ENCODE measurements at places on chromosomes 6 and 20. TPM values are rescaled to one million over a fixed set of nuclear protein-coding genes. Genes with fewer than 3 reads are reported as not detected.

GRCh38 chr6:8481727-8482126, 46.4 kb upstream of the SLC35B3 start:
- DNase-seq, result peak; percentile 13

DNA sequence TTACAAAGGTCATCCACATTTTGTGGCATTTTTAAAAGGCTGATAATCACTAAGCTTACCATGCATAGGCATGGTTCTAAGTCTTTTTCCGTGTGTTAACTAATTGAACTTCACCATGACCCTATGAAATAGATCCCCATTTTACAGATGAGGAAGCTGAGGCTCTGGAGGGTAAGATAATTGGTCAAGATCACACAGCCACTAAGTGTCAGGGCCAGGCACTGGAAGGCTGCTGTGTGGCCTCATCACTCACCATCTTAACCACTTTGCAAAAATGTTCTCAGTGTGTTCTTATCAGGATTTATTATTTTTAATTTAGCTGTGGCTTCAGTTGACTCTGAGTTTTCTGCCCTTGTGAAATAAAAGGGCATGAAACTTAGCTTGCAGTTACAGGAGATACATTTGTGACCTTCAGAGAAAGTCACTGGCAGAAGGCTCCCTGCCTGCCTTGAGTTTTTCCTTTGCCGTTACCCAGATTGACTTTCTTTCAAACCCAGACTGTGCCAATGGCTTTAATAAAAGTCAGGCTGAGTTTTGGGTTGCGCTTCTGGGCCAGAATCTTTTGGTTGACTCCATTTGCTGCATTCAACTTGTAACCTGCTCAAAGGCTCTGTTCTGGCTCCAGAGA, 82.0 kb downstream of the EZR start:
- no peak for DNase-seq

- DNase-seq, result no peak
These were observed 152.7 kb downstream of the MCHR2 start for GRCh38 chr6:99841297-99841696.

GRCh38 chr20:2713285-2713684, 20.7 kb downstream of the EBF4 start:
- no peak for DNase-seq

DNA sequence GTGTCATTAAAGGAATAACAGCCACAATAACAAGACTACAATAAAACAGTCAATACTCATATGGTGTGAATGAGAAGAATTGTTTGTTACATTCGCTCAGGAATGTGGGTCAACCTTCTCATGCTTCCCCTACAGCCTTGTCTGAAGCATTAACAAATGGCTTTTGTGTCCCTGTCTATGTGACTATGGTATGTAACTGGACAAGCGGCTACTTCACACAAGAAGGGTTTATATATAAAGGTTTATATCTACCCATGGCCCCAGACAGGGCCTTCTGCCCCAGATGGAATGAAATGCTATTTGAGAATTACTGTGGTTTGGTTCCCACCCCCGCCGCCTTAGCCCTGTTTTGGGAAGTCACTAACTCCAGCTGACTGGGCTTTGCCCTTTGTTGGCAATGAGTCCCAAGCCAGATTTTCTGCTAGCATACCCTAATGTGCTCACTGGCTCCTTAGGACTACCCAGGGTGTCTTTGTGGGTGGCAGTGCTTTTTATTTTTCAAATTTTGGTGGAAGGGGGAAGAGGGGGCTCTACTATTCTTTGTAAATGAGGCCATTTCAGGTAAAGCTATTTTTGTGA, 39.4 kb downstream of the TFAP2A start:
- DNase-seq, result no peak

DNA sequence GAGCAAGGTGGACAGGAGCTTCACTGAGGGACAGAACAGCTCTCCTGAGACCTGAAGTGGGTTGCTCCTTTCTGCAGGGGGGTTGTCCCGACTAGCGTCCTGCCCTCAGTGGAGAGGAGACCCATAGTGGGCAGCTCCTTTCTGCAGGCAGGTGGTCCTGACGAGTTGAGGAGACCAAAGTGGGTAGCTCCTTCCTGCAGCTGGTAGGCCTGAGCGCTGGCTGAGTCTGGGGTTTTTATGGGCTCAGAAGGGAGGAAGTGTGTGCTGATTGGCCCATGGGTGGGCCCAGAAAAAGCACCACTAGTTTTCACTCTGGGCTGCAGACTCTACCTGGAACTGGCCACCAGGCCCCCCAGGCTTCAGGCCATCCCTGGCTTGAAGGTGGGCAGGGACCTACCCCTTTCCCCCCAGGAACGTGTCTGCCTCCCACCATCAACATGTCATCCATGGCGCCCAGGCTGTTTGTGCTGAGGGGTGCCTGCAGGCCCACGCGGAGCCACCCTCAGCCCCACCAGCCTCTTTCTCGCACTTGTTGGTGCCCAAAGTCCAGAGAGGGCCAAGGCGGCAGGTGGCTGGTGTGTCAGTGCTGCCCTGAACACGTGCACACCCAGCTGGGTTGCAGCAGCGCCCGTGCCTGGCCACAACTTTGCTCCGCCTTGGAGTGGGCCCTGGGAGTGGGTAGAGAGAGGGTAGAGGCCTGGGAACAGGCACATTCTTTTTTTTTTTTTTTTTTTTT, 1.6 kb upstream of the DEK start:
- DNase-seq, result no peak

DNA sequence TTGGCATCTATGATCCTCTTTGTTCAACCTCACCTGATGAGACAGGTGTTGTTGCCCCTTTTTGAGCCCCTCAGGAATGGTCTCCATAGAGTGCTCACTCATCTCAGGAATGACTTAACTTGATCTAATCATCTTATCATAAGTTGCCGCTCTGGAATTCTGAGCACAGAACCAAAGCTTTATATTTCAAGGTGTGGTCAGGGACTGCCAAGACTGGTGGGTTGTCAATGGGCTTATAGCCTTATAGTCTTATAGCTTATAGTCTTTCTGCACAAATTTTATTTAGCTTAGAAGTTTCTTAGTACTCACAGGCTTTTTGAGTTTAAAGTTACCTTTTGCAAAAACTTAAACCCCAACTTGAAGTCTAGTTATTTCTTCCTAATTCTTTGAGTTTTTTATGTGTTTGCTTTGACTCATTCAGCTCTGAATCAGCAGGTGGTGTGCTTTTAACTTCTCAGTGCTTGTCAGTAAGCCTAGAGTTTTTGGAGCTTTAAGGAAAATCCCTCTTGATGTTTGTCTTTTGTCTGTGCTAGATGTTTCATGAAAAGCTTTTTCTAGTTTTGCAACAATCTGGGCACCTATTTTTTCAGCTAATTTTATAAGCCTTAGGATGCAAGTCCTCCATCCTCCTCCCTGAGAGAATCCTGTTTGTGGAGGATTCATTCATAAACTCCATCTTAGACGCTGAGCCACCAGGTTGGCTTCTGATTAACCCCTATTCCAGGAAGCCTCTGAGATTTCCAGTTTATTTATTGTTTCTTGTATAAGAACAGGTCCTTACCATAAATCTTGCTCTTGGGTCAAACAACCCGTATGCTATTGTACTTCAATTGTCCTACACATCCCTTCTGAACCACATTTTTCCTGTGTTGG, 72.3 kb upstream of the SSTR4 start:
- DNase-seq, result peak; percentile 9

DNA sequence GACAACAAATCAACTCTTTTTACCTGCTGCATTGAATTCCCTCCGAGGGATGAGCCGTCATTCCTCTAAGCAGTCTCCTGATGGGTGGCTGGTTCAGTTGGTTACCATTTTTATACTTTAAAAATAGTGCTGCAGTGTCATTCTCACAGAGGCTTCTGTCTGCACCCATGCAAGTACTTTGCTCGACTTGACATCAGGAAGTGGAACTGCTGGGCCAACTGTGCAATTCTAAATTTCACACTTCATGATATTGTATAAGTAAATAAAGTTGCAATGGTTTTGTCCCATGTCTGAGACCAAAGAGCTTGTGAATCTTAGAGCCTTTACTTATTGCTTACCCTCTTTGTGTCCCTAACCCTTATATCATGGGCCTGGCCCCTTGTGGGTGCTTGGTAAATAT, 2.5 kb downstream of the BTN3A1 start:
- DNase-seq, result no peak

GRCh38 chr6:14542670-14543366, 425.2 kb downstream of the CD83 start:
- DNase-seq, result peak; percentile 68

DNA sequence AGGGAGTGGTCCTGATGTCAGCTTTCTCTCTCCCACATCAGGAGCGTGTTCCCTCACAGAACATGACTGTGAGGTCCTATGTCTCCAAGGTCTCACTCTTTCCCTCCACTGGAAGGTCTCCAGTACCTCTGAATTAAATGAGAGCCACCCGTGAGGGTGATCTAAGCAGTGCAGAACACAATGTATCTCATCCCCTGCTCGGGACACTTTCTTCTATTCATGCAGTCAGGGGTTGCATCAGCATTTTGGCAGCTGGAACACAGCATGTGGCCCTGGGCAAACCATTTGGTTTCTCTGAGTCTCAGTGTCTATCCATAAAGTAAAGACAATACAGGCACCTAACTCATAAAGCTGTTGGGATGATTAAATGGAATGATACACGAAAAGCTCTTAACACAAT, 34.2 kb downstream of the MAFB start:
- DNase-seq, result no peak

GRCh38 chr20:36074983-36075382, 79.6 kb upstream of the EPB41L1 start:
- DNase-seq, result no peak

DNA sequence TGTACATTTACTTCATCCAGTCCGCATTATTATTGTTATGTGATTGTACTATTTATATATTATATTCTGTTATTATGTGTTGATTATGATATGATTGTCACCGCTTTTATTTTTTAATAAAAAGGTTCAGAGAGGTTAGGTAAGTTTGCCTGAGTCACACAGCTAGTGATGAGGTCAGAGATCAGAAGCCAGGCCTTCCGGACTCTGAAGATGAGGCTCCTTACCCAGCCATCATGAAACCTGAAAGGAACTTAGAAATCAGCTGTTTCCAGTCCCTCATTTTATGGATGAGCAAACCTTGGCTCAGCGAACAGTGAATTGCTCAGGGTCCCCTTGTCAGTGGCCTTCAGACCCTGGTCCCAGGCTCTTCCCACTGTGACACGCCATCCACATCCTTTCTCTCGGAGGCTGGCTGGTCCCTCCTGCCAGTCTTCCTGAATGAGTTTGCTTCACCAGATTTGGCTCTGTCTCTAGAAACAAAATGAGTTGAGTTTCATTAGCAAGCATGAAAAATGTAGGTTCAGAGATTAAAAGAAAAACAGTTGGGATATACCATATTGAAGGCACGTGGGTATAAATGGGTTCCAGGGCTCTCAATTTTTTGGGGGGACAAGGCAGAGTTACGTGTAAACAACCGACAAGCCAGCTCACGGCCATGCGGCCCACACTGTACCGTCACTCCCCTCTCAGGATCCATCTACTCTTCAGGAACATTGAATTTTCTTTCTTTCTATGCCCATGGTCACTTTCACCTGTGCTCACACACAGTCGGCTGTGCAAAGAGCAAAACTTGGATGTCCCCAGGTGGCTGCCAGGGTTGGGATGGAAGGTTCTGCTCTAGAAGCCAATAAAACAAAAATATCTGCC, 132.9 kb downstream of the ZDHHC14 start:
- no peak for DNase-seq

- DNase-seq, result no peak
These were observed 94.3 kb downstream of the PAK5 start for GRCh38 chr20:9744551-9744950.

- peak; percentile 40 for DNase-seq
These were observed 38.7 kb downstream of the GNAS start for GRCh38 chr20:58891086-58891717.

- DNase-seq, result no peak
These were observed 16.5 kb upstream of the MLIP start for GRCh38 chr6:54094786-54095185.

DNA sequence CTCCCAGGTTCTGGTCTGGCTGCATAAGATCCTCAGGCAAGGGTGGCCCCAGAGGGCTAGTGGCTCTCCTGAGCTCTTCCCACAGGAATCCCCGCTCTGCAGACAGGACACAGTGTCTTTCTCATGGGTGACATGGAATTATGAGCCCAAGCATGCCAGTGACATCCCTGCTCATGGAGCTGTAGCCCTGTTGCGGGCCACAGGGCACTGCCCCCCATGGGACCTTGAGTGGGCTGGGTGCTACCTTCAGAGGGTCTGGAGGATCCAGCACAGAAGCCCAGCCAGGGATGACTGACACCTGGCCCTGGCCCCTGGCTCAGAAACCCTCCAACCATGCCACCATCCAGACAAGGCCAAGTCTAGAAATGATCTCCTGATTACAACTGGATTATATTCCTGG, 657.5 kb upstream of the DEFB115 start:
- no peak for DNase-seq

DNA sequence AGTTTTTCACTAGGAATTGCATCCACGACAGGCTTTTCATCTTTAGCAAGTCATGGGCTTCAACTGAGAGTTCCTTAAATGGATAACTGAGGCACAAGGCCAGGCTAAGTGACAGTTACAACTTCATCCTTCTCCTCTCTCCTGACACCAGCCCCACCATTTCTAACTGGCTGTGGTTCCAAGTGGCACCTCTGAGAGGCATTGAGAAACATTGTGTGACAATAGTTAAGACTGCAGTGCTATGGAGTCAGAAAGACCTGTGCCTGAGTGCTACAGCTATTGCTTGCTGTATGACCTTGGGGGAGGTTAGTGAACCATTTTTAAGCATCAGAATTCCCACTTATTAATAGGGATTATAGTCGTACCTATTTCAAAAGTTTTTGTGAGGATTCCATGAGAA, 26.2 kb upstream of the MLIP start:
- no peak for DNase-seq

DNA sequence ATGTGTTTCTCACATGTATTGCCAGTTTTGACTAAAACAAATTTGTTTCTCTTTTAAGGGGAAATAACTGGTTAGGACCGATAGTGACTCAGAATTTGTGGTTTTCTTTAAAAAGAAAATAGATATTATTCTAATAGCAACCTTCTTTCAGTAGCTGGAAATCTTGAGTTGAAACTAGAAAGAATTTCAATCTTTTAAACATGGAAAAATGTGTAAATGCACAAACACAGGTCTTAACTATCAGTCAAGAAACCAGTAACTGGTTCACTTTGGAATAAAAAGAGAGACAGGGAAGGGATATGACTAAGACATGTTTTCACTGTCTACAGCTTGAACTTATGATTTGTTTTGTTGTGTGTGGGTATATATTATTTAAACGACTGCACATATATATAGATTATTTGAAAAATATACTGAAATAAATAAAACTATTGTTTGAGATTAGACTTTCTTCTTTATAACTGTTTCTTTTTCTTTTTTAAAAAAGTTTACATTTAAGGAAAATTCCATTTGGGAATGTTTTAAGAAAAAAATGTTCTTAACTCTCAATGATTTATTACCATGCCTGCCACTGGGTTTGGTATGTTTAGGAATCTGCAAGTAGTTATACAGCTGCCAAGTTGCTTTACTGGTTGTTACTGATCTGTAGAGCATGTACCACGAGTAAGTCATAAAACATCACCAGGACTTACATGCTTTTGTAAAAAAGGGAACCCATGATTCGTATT, 753.3 kb upstream of the MARCKS start:
- peak; percentile 95 for DNase-seq

The CCM2L gene
- total RNA-seq, result not detected

The CPXM1 gene
- not detected for total RNA-seq

The ANGPT4 gene
- not detected for total RNA-seq

The TMX4 gene
- total RNA-seq, result 29.3 TPM

The HLA-DOB gene
- total RNA-seq, result not detected

The SRXN1 gene
- 54.3 TPM for total RNA-seq

The SIRPG gene
- total RNA-seq, result not detected

The NUDT3 gene
- 21.5 TPM for total RNA-seq

The SMOC2 gene
- total RNA-seq, result not detected
